Fibroblast of skin of left biceps (primary cell): ENCODE measurements at places on chromosomes 6 and 20.

- no peak for DNase-seq
Observed at GRCh38 chr6:125444006-125444923, 142.5 kb upstream of the HDDC2 start.

DNA sequence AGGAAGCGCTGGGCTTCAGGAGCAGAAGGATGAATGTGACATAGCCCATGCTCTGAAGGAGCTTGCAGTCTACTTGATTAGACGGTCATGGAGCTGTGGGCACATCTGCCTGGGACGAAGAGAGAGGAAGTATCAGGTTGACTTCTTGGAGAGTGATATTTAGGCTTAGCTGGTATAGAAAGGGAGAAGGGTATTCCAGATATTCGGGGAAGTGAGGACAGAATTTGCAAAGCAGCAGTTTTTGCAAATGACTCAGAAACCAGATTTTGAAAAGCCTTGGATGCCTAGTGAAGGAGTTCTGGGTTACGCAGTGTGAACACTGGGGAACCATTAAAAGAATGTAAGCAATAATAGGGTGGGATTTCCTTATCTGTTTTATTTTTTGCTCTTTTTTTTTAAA, 60.7 kb downstream of the EYA4 start:
- no peak for DNase-seq

GRCh38 chr20:2508631-2509467, at the start of gene ZNF343:
Gene ZNF343 (minus strand): TSS chr20:2508915. CDS start chr20:2493895, 15,020 bp downstream.
- no peak for DNase-seq

DNA sequence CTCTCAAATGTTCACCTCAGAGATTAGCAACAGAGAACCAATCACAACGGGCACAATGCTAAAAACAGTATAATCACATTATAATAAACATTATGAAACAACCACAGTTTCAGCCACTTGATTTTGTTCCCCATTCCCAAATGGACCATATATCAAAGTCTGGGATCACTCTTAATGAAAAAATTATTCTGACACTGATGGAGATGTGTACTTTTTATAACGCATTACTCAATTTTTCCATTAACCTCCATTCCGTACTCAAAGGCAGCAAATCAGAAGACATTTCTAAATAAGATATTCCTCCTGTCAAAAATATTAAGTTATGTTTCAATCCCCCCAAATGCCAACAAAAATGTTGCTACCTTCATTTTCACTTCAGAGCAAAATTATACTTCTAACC, 2.8 kb downstream of the CPNE1 start:
- no peak for DNase-seq

DNA sequence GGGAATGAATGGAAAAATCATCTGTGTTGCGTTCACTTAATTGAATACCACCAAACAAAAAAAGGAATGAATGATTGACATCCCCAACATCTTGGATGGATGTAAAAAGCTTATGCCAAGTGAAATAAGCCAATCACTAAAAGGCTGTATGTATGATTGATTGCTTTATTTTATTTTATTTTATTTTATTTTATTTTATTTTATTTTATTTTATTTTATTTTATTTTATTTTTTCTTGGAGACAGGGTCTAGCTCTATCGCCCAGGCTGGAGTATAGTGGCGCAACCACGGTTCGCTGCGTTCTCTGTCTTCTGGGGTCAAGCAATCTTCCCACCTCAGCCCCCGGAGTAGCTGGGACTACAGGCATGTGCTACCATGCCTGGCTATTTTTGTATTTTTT, 263.3 kb downstream of the CDKAL1 start:
- DNase-seq, result no peak

DNA sequence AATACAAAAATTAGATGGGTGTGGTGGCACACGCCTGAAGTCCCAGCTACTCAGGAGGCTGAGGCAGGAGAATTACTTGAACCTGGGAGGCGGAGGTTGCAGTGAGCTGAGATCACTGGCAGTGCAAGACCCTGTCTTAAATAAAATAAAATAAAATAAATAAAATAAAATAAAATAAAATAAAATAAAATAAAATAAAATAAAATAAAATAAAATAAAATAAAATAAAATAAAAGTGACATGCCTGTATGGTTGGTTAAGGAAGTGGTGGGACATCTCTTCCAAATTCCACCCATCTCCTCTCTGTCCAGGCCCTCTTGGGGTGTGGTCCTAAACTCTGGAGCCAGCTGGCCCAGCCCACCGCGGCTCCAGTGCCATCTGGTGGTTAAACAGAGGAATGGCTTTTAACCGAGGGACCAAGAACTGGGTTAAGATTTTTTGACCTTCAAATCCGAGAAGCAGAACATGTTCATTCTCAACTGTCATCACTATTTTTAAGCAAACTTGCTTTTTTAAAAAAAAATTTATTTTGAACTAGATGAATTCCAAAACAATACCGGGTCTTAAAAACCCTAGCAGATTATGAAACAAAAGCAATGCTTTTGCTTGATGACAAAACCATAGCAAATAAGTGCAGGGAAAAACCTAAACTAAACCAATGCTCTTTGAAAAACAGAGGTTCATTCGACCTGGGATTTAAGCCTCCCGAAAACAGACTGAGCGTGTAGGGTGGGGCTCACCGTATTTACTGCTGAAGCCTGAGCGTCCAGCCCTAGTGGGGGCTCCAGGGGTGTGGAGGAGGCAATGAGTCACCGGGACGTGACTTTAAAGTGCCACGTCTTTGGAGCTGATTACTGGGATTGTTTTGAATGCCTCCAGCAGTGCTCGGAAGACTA, 68.8 kb downstream of the CDC5L start:
- no peak for DNase-seq
